ENCODE measurements at places on chromosomes 16 and 17.

DNA sequence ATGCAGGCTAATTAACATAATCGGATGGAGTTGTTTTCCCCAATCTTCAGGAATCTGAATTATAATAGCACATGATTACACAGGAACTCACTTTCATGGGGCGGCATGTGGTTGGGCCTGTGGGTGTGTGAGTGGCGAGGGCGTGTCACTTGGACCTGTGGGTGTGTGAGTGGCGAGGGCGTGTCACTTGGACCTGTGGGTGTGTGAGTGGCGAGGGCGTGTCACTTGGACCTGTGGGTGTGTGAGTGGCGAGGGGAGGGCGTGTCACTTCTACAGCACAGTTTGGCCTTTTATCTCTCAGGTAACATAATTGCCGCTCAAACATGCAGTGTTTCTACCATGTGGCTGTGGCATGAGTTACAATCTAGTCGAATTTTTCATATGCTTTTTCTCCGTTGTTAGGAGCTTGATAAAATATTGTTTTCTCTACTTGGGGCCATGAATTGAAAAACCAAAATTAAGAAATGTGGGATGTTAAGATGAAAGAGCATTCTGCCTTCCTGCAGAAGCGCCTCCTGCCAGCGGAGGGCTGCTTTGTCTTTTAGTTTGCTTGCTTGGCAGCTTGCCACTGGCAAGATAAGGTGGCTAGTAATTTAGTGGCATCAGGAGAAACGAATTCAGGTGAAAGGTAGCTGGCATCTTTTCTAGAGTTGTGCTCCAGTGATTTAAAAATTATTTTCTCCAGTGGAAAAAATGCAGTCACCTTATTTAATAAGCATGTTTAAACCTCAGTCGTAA lies 36.2 kb downstream of the USP10 start:
- no peak for DNase-seq

DNA sequence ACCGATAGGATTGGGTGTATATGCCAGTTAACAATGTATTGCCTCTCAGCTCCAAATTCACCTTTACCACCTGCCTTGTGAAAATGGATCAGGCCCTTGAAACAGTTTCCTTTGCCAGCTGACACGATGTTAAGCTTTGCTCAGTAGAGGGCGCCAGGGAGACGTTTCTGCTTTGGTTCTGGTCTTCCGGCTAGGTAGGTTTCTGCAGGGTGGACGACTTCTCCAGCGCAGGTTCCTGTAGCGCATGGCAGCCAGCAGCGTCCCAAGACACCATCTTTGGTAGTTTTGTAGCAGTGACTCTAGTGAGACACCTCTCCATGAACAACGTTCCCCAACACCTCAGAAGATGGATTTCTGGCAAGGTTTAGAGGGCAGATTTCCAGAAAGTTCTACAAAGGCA lies 24.0 kb downstream of the SYCE1L start:
- no peak for DNase-seq

DNA sequence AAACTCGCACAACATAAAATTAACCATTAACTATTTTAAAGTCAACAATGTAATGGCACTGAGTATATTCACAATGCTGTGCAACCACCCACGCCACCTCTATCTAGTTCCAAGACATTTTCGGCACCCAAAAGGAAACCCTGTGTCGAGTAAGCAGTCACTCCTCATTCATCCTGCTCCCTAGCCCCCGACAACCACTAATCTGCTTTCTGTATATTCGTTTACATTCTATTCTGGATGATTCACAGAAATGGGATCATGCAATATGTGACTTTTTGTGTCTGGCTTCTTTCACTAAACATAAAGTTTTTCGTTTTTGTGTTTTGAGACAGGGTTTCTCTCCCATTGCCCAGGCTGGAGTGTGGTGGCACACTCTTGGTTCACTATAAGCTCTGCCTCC lies 42.2 kb upstream of the HAPSTR1 start:
- no peak for DNase-seq

DNA sequence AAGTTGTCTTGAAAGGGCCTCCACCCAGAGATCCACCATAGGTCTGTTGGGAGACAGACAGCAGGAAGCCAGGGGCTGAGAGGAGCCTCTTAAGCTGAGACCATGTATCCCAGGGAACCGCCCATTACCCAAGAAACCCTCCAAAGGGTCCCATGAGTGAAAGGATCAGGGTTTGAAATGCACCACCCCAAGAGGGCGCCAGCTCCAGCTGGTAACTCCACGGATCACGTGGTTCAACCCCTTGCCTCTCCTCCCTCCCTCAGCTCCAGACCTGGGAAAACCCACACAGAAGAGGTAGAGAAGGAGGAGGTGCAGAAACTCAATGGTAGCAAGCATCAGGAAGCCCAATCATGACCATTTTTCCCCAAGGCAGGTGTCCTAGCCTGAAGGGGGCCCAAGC lies 148.7 kb downstream of the AIPL1 start:
- DNase-seq, result no peak

DNA sequence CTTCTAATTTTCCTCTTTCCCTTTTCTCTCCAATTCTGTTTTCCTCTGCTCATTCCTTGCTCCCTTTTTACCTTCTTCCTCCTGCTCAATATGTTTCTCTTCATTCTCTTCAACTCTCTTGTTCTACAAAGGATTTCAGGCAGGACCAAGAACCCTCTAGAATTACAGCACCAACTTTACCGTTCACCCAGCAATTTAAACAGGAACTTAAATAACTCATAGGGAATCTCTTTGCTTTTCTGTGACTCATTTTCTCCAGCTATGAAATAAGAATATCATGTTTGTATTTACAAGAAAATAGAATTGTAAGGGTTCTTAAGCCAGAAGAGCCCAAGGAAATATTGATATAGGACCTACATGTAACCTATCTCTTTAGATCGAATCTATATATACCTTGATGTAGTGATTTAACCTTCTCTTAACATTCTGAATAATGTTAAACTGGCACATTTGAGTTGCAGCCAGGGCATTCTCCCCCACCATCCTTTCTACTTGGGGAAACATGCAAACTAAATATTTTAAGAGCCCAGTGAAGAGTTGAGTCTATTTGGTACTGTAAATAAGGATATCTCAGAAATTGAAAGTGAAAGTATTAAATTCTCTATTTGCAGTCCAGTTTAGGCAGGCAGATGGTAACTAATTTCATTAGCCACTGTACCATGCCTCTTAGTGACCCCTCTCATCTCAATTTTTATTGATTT lies 137.0 kb downstream of the ANKFN1 start:
- no peak for DNase-seq

Measured in activated T-helper 1 cell treated with anti-CD3 and anti-CD28 coated beads, Interleukin-2, amount 50 U/mL, for 16 hours (primary cell).